ENCODE measurements at places on chromosomes 7 and 10.
A peak's percentile ranks its signal among the peaks of the same experiment; 100 is the strongest.

DNA sequence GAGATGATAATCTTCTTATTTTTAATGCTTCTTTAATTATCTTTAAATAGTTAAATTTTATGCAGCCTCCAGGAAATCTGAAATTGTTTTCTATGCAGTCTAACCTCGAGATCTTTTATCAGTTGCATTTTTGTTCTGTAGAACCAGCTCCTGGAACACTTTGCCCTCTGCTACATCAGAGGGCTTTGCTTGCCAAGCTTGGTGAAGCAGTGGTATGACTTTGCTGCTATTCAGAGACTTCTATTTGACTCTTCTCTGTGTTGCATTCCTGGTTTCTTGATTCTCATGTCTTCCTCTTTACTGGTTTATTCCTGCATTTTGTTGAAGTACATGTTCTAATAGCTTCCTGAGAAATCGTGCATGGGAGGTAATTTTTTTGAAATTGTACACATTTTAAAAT is 163.7 kb upstream of the TMEM229A start:
- no peak for DNase-seq

DNA sequence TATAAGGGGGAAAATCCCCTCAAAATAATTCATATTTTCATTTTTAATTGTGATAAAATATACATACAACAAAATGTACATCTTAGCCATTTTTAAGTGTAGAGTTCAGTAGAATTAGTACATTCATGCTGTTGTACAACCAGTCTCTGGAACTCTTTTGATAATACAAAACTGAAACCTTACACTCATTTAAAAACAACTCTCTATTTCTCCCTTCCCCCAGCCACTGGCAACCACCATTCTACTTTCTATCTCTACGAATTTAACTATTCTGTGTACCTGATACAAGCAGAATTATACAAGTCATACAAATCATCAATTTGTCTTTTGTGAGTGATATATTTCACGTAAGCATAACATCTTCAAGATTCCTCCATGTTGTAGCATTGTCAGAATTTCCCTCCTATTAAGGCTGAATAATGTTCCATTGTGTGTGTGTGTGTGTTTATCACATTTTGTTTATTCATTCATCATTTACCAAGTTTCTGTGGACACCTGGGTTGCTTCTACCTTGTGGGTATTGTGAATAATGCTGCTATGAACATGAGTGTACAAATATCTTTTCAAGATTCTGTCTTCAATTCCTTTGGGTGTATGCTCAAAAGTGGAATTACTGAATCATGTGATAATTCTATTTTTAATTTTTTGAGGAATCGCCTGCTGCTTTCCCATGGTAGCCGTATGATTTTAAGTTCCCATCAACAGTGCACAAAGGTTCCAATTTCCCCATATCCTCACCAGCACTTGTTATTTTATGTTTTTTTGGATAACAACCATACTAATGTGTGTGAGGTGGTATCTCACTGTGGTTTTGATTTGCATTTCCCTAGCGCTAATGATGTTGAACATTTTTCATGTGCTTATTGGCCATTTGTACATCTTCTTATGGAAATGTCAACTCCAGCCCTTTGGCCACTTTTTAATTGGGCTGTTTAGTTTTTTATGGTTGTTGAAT is 4.7 kb upstream of the EBLN1 start:
- no peak for DNase-seq

GRCh38 chr7:72213769-72214168 is 198.4 kb downstream of the CALN1 start:
- no peak for DNase-seq

DNA sequence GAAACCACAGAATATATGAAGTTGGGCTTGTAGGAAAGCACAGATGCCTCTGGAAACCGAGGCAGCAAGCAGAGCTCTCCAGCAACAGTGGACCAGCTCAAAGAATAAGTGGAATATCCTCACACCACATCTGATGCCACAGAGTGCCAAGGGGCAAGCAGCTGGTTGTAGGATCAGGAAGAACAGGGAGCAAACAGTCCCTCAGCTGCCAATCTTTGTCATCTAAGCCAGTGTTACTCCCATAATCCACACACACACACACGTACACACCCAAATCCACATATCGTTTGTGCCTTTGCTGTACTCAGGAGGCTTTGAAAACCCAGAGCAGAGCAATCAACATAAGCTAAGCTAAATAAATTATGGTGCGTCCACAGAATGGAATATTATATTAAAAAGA is 20.7 kb upstream of the SEC24C start:
- no peak for DNase-seq

DNA sequence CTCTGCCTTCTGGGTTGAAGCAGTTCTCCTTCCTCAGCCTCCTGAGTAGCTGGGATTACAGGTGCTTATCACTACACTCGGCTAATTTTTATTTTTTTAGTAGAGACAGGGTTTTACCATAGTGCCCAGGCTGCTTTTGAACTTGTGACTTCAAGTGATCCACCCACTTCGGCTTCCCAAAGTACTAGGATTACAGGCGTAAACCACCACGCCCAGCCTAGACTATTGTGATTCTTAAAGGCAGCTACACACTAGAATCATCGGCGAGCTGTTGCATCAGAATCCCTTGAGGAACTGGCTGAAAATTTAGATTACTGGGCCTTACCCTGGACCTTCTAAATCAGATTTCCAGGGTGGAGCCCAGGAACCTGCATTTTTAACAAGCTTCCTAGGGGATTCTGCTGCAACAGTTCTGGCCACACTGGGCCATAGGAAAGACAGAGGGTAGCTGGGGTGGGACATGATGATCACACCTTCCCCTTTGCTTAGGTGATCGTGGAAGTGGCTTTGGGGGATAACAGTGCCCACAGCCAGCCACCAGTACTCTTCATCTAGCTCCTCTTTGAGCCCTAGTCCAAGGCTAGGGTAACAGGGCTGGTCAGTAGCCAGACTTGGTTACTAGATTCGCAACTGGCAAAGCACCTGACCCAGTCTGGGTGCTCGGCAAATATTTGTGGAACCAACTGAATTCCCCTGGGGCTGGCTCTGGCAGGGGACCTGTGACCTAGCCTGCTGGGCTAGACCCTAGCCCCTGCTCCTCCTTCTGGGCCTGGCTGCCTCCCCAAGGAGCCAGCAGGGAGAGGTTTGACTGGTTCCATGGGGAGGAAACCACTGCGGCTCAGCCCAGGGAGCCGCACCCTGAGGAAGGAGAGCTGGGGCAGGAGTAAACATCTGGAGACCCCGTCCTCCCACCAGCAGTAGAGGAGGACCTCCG is 67.1 kb upstream of the DUSP5 start:
- DNase-seq: no peak

DNA sequence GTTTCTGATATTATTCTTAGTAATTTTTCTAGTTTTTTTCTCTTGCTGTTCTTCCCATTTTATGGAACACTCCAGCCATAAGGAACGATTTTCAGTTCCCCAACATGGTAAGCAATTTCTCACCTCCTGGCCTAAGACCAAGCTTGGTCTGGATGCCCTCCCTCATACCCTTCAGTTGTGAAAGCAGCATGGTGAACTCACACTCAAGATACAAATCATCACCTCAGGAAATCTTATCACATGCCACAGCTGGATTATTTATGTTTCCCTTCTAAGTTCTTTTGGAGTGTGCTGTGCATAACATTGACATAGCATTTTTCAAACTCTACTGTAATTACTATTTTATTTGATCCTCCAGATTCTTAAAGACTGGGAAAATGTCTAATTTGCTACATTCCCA is 216.6 kb downstream of the AGMO start:
- DNase-seq: no peak

DNA sequence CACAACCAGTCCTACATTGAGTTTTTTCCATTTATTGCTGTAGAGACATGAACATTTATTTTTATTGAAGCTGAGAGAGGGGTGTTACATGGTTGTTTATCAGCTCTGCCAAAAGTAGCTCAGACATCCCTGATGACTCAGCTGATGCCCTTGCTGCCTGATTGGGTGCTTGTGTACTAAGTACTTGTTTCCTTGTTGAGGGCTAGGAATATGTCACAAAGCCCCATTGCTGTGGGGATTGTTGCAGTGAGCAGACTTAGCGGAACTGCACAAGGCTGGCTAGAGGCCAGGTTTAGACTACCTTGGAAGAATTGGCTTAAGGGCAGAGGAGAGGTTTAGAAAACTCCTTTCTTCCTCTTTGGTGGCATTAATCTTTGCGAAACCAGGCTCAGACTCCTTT is 110.6 kb downstream of the AUTS2 start:
- peak; percentile 5 for DNase-seq

DNA sequence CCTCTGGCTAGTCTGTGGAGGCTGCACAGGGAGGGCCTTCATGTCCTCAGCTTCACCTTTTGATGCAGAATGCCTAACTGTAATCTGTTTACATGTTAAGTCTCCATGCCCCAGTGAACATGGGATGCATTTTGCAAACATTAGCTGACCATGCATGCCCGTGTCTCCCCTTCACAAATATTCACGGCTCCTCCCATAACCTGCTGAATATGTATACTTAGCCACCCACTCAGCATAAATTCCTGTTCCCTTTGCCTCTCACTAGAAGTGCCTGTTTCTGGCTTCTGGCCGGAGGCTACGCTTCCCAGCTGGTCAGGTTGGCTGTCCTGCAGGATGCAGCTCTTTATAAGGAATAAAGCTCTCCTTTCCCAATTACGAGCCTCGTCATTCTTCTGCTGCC is 552.7 kb downstream of the DNAJB6 start:
- no peak for DNase-seq

- DNase-seq: no peak
Observed at GRCh38 chr7:1246160-1246870, 13.6 kb downstream of the UNCX start.

- DNase-seq: no peak
Observed at GRCh38 chr7:831596-832166, 595 bp upstream of the SUN1 start.

GRCh38 chr7:140517546-140518369 is 38.5 kb upstream of the MKRN1 start:
- peak; percentile 65 for DNase-seq

Data from NCI-H446 treated with DMSO at 0.1 percent for 48 hours (cell line).